A549 treated with GW870086 at 1 μM for 4 hours (cell line): ENCODE measurements at places on chromosomes 3 and 15. TPM values are rescaled to one million over a fixed set of nuclear protein-coding genes. Genes with fewer than 3 reads are reported as not detected.

Gene GMPS
- total RNA-seq, result 82.0 to 96.9 TPM (median 85.4 TPM) in 5 replicates

Gene ZNF660
- not detected in 5 replicates for total RNA-seq

Gene SCN5A
- total RNA-seq, result 0.53 to 2.6 TPM (median 1.0 TPM) in 5 replicates

Gene MEX3B
- 2.8 to 5.2 TPM (median 4.8 TPM) in 5 replicates for total RNA-seq

Gene MRPS22
- total RNA-seq, result 43.6 to 52.0 TPM (median 45.4 TPM) in 5 replicates

Gene EPHB3
- 0.08 to 0.77 TPM (median 0.32 TPM) in 5 replicates for total RNA-seq

Gene VILL
- 0.07 to 0.35 TPM (median 0.30 TPM) in 3 of 5 replicates, not detected in the others for total RNA-seq

Gene CAV3
- 0.31 TPM in 1 of 5 replicates, not detected in the others for total RNA-seq

Gene FANCD2OS
- not detected in 5 replicates for total RNA-seq

Gene SLC9C1
- total RNA-seq, result not detected in 5 replicates

Gene ISL2
- total RNA-seq, result 2.1 to 4.4 TPM (median 3.8 TPM) in 5 replicates

Gene IL17RD
- total RNA-seq, result 0.43 to 1.2 TPM (median 1.0 TPM) in 5 replicates

Gene CDHR4
- 0.21 to 0.52 TPM (median 0.32 TPM) in 4 of 5 replicates, not detected in the other for total RNA-seq

Gene SENP2
- total RNA-seq, result 16.9 to 20.8 TPM (median 19.3 TPM) in 5 replicates

Gene LINGO1
- total RNA-seq, result 8.7 to 11.7 TPM (median 9.0 TPM) in 5 replicates

Gene ZNF385D
- not detected in 5 replicates for total RNA-seq

Gene ROBO1
- total RNA-seq, result 9.5 to 16.5 TPM (median 16.3 TPM) in 5 replicates

Gene GOLGA6L10
- 0.33 to 0.56 TPM (median 0.50 TPM) in 5 replicates for total RNA-seq

Gene FAM227B
- 0.71 to 1.2 TPM (median 0.84 TPM) in 5 replicates for total RNA-seq

Gene FAM3D
- total RNA-seq, result not detected in 5 replicates

Gene AGTR1
- 0.49 to 0.77 TPM (median 0.55 TPM) in 5 replicates for total RNA-seq

Gene NRROS
- total RNA-seq, result not detected in 5 replicates

Gene BFSP2
- not detected in 5 replicates for total RNA-seq

Gene LRRC34
- not detected in 5 replicates for total RNA-seq

Gene GADL1
- not detected in 5 replicates for total RNA-seq

Gene PXYLP1
- 8.0 to 12.0 TPM (median 10.2 TPM) in 5 replicates for total RNA-seq

Gene LRRC31
- not detected in 5 replicates for total RNA-seq

Gene ARID3B
- 2.0 to 3.7 TPM (median 3.0 TPM) in 5 replicates for total RNA-seq

Gene CAMK1
- 15.3 to 18.5 TPM (median 16.8 TPM) in 5 replicates for total RNA-seq

Gene UBA7
- total RNA-seq, result 0.32 to 1.0 TPM (median 0.60 TPM) in 5 replicates

Gene HCN4
- 0.22 to 0.37 TPM (median 0.26 TPM) in 5 replicates for total RNA-seq

Gene GABRA5
- total RNA-seq, result 78.4 to 116 TPM (median 105 TPM) in 5 replicates
